Adrenal gland (tissue), 19 donors: ENCODE measurements at places on chromosomes 5 and 9. TPM values are rescaled to one million over a fixed set of nuclear protein-coding genes. Genes with fewer than 3 reads are reported as not detected.

Gene SCGB3A1
- polyA plus RNA-seq, result not detected

Gene OBP2B
- not detected for polyA plus RNA-seq

Gene POC5
- 10.2 TPM for polyA plus RNA-seq

Gene LCP2
- 9.3 TPM for polyA plus RNA-seq

Gene EDIL3
- 8.8 TPM for polyA plus RNA-seq

Gene HAPLN1
- not detected for polyA plus RNA-seq

Gene SPZ1
- polyA plus RNA-seq, result not detected

Gene DNM1
- polyA plus RNA-seq, result 17.5 TPM

Gene HTR4
- polyA plus RNA-seq, result 0.16 TPM

Gene CDKN2B-AS1
- 0.74 TPM for polyA plus RNA-seq

Gene RASEF
- polyA plus RNA-seq, result 0.30 TPM

GRCh38 chr5:25427240-25427639, 782.5 kb upstream of the CDH10 start:
- DNase-seq, result no peak

- DNase-seq, result no peak
Measured at GRCh38 chr5:117245130-117245529, 670.5 kb upstream of the SEMA6A start.

- DNase-seq, result no peak
Measured at GRCh38 chr9:129801504-129801903, 1.5 kb upstream of the TOR1B start.

GRCh38 chr5:181189363-181189961, 15.5 kb downstream of the TRIM7 start:
- peak; percentile 23 for DNase-seq

- DNase-seq, result no peak
Measured at GRCh38 chr9:21831841-21832509, 29.5 kb downstream of the MTAP start.

GRCh38 chr9:136484153-136485048, 1.6 kb upstream of the SEC16A start:
- DNase-seq, result peak; percentile 73

- no peak for DNase-seq
Measured at GRCh38 chr9:36290996-36291395, 32.7 kb upstream of the GNE start.

- no peak for DNase-seq
Measured at GRCh38 chr5:14779975-14780374, 91.6 kb downstream of the ANKH start.

DNA sequence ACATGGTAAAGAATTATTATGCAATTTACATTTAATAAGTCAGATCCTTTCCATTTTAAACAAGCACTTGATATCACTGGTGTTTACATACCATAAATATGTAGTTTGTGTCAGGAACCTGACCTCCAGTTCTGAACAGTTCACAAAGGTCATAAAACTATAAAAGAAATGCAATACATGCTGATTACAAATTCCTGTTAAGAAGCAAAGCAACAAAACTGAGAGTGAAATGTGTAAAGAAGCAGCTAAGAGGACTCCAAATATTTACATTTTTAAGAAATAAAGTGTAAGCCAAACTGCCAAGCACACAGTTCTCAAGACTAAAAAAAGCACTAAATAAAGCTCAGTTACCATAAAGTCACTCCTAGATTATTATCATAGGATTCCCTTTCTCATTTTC, 17.4 kb upstream of the SCAI start:
- no peak for DNase-seq

DNA sequence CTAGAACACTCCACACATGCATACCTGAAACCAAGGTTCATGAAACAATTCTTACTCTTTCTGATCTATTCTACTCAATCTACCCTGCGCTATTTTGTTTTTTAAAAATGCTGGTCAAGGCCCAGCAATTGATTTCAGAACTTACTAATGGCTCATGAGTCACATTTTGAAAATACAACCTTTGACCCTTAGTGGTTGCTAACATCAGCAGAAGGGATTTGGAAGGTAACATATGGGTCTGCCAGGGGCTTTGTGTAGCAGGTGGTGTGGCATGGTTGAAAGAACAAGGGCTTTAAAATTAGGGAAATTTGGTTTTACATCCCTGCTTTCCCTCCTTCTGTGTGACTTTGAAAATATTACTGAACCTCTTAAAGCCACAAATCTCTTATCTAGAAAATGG, 101.4 kb downstream of the ATG10 start:
- DNase-seq, result no peak

- DNase-seq, result peak; percentile 62
Measured at GRCh38 chr5:102753889-102754766, 977 bp upstream of the PAM start.

DNA sequence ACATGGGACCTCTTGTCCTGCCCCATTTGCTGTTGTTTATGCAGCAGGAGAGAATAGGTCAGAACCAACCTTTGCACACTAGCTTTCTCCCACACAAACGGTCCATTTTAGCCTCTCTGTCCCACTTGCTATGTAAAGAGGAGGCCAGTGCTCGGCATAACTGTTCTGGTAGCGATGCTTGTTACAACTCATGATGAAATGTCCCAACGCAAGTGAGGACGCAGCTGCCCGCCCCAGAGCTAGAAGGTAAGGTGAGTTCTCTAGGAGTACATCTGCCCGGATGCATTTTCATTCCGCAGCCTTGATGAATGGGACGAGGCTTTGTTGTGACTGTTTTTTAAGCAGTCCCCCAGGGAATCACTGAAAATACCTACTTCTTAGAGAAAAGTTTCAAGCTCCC, 14.1 kb downstream of the S1PR3 start:
- no peak for DNase-seq

DNA sequence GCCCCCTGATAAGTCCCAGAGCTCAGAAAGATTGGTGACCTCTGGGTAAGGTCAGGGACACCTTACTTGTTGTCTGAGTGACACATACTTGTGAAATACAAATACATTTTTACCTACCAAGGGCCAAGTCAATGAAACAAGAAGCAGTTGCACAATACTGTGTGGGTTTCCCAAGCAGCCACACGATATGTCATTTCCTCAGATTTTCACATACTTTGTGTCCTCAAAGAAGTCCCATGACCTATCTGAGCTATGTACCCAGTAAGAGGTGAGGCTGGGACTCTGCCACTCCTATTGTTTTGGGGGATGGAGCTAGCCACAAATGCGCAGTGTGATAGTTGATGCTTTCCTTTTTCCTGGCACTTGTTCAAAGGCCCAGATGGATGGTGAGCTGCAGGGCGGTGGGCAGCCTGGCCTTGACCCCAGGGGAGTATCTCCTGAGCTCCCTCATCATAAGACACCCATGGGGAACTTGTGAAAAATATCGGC, 4.8 kb upstream of the SLC25A51 start:
- DNase-seq, result peak; percentile 30
